ENCODE measurements at places on chromosomes 13 and 19.

GRCh38 chr19:6861683-6862286 is 25.6 kb upstream of the ADGRE1 start:
- DNase-seq, result no peak

DNA sequence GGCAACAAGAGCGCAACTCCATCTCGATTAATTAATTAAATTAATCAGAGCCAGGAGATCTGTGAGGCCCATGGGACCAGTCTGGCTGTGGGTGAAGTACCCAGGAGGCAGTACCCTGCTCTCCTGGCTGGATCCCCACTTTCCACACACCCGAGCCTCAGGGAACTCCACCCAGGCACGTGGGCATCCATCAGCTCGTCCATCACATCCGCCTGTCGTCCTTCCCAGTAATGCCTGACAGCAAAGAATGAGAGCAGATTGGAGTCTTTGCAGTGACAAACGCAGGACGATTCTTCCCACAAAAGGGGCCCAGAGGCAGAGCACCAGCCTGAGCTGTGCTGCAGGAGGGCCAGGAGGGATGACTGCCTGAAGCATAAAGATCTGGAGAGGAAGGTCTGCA is 35.8 kb downstream of the VSTM2B start:
- no peak for DNase-seq

DNA sequence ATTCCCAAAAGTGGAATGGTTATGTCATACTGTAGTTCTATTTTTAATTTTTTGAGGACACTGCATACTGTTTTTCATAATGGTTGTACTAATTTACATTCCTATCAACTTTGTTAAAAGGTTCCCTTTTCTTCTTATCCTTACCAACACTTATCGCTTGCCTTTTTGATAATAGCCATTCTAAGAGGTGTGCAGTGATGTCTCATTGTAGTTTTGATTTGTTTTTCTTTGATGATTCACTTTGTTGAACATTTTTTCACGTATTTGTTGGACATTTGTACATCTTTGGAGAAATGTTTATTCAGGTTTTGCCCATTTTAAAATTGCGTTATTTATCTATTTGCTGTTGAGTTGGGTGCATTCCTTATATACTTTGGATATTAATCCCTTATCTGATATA is 188.8 kb upstream of the SPRY2 start:
- no peak for DNase-seq

DNA sequence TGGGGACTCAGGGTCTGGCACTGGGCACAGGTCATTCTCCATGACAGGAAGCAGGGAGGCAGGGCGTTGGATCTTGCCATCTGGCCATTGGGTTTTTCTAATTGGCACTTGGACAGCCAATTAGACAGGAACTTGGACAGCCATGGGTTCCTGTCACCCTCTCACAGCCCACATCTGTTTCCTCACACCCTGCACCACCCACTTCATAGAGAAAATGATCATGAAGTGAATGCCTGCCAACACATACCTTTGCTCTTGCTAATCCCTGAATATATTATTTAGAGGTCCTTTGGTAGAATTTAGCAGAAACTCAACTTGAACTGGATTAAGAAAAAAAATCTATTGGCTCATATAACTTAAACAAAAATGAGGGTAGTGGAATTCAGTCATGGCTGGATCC is 4.9 kb upstream of the OLFM2 start:
- no peak for DNase-seq

- no peak for DNase-seq
Observed at GRCh38 chr13:68850160-68850559, 1257.5 kb upstream of the ATXN8OS start.

GRCh38 chr19:51607077-51607476 is 23.1 kb downstream of the SIGLEC5 start:
- DNase-seq, result no peak

DNA sequence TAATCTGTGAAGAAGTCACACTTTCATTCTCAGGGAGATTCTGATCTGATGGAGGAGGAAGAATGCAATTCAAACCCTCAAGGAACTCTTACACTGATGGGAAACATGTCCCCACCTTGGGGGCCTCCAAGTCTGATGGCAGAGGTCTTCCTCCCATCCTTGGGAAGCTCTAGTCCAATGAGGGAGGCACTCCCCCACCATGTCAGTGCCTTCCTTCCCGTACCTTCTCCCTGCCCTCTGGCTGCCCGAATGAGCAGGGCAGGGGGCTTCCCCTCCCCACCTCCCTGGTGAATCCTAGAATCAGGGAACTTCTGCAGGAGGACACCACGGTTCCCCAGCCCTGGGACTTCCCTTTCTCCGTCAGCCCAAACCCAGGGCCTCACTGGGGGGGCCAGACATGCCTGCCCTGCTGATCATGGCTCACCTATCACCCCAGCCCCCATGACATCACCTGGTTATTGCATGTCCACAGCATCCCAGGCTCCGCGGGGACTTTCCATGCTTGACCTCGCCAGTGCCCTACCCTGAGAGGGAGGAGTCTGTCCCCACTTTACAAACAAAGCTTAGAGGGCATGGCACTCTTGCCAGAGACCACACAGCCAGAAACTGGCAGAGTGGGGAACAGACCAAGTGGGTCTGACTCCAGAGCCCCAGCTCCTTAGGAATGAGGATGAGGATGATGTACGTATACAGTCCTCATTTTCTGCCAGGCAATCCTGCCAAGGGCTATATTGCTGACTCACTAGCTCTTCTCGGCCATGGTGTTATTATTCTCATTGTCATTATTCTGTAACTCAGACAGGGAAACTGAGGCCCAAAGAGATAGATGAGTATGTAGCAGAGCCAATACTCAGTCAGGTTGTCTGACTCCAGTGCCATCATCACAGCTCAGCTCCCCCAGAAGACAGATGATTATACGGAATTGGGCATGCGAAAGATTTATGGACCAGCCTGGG is 9.6 kb upstream of the BCL3 start:
- DNase-seq, result no peak

- DNase-seq, result no peak
Observed at GRCh38 chr19:49573425-49573824, 6.9 kb downstream of the NOSIP start.

- no peak for DNase-seq
Observed at GRCh38 chr19:55220525-55220924, 8.0 kb downstream of the TMEM86B start.

DNA sequence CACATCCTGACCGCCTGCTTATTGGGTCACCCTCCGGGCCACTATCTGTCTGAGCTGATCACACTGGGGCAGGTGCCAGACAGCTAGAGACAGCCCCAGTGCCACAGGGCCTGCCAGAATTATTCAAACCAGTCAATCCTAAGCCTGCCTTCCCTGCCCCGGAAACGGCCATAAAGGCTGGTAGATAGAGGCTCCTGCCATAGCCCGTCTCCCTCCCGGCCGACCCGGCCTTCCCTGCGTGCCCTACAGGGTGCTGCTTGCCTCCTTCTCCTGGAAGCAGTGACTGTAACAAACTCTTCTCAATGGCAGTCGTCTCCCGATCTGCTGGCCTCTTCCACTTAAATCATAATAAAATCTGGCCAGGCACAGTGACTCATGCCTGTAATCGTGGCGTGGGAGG is 158.6 kb upstream of the SOX1 start:
- DNase-seq, result no peak

DNA sequence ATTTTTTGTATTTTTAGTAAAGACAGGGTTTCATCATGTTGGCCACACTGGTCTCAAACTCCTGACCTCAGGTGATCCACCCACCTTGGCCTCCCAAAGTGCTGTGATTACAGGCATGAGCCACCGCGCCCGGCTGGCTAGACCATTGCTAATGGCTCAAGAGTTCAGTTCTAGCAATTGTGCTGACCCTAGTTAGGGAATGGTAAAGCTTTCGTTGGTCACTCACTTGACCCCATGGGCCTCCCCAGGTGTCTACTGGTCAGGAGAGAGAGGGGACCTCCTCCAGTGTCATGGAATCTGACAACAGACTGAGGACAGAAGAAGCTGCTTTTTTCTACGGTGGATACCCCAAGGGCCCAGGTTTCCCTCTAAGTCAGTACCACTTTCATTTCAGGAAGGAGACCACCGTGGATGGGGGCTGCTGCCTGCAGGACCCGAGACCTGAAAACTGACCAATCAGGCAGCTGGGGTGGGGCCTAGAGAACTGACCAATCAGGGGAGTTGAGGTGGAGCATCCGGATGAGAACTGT is 575 bp upstream of the ZNF556 start:
- no peak for DNase-seq

DNA sequence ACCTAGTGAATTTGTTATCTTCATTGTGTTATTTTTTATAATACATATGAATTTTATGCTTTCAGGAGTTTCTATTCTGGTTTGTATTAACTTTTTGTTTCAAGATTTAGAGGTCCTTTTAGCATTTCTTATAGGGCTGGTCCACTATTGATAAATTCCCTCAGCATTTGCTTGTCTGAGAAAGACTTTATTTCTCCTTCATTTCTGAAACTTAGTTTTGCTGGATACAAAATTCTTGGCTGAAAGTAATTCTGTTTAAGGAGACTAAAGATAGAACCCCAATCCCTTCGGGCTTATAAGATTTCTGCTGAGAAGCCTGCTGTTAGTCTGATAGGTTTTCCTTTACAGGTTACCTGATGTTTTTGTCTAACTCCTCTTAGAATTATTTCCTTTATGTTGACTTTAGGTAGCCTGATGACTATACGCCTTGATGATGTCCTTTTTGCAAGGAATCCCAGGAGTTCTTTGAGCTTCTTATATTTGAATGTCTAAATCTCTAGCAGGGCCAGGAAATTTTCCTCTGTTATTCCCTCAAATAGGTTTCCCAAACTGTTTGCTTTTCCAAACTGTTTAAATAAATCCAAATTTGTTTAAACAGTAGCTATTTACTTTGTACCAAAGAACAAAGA is 127.1 kb downstream of the CYSLTR2 start:
- no peak for DNase-seq

GRCh38 chr13:73672492-73672891 is 461.7 kb downstream of the KLF12 start:
- DNase-seq, result no peak

GRCh38 chr13:53848366-53848961 is 819.9 kb downstream of the OLFM4 start:
- DNase-seq, result no peak
